Stimulated activated CD4-positive, alpha-beta T cell treated with anti-CD3 and anti-CD28 coated beads, Interleukin-2, amount 100 ng/mL, for 24 hours (primary cell): ENCODE measurements at places on chromosomes 7 and 10.
A peak's percentile ranks its signal among the peaks of the same experiment; 100 is the strongest.

DNA sequence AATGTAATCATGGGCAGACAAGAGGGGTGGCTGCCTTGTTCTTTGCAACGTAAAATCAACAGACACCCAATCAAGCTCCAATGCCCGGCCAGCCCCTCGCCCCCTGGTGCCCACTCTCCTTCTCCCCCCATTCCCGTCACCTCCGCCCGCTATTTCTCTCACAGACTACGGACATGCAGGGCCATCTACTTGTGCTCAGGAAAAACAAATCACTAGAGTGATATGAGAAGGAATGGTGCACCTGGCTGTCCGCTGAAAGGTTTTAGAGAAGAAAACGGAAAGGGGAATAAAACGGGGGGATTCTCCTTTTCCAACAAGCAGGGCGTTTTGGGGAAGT is 396 bp downstream of the GRM8 start:
- DNase-seq: no peak

- peak; percentile 29 for DNase-seq
Measured at GRCh38 chr7:142459551-142459963, 201.7 kb upstream of the PRSS58 start.

DNA sequence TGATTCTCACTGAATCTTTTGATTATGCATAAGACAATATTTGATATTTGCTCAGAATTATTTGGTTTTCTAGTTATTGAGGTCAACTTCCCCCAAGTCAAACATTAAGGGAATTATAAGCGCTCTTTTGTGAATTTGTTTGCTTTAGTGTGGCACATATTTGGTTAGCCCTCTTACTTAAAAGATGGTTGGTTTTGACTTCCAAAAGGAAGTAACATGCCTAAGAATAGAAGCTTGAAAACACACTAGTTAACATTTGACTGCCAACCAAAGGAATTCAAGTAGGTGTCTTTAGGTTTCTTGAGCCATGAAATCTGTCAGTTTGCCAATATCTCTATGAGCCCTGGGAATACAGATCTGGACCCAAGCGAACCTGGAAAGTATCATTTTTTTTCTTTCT is 24.9 kb downstream of the STEAP4 start:
- no peak for DNase-seq

DNA sequence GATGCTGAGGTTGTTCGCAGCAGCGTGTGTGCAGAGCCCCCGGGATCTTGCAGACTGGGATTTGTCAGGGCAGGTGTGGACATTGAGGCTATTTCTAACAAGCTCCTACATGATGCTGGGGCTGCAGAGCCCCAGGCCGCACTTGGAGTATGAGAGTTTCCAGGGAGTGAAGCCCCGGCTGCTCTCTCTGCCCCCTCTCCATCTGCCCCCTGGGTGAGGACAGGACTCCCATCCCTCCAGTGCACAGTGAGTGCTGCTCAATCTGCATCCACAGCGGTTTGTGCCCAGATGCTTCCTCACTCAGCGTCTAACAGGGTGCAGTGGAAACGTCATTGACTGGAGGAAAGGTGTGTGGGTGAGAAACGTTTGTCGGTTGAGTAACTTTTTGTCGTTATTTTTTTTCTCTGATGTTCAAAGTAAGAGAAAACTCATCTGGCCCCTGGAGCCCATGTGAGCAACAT is 25.3 kb downstream of the IL2RA start:
- peak; percentile 33 for DNase-seq

DNA sequence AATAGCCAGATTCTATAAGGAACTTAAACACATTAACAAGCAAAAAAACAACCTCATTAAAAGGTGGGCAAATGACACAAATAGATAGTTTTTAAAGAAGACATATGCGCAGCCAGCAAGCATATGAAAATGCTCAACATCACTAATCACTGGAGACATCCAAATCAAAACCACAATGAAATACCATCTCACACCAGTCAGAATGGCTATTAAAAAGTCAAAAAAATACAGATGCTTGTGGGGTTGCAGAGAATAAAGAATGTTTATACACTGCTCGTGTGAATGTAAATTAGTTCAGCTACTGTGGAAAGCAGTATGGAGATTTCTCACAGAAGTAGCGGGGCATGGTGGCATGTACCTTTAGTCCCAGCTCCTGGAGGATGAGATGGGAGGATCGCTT is 164.0 kb downstream of the CHRM2 start:
- no peak for DNase-seq

DNA sequence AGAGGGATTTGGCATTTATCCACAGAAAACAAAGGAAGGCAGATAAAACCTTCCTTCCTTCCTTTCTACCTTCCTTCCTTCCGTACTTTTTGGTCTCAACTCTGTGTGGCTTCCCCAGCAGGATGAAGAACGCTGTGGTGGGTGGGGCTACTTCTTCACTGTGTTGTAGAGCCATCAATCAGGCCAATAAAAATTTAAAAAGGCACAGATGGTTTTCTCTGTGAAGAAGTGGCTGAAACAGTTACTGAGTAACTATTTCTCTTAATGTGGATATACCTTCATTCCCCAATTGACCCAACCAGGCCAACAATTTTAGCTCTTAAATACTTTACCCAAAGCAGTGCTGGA is 75.8 kb downstream of the ZNF92 start:
- DNase-seq: no peak

DNA sequence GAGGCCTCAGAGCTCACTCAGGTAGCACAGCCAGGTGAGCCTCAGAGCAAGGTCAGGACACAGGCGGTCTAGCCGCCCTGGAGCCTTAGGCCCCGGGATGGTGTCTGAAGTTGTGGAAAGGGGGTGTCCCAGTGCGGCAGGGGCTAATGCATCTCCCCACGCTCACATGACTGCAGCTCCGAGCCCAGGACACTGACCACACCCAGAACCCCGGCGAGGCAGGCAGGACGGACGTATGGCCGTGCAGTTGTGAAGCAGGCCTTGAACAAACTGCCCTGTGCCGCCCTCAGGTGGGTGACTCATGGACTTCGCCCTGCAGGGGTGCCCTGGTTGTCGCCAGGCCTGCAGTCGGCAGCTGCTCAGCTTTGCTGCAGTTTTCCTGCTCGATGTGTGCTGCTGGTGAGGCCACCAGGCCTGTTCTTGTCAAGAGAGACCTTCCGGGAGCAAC is 5.0 kb upstream of the PRKAR1B start:
- DNase-seq: no peak

- peak; percentile 31 for DNase-seq
Measured at GRCh38 chr7:44748948-44749731, 493 bp downstream of the ZMIZ2 start.

- no peak for DNase-seq
Measured at GRCh38 chr10:61448841-61449600, 4.2 kb downstream of the TMEM26 start.

GRCh38 chr10:79020015-79020491 is 48.7 kb upstream of the ZMIZ1 start:
- DNase-seq: no peak

DNA sequence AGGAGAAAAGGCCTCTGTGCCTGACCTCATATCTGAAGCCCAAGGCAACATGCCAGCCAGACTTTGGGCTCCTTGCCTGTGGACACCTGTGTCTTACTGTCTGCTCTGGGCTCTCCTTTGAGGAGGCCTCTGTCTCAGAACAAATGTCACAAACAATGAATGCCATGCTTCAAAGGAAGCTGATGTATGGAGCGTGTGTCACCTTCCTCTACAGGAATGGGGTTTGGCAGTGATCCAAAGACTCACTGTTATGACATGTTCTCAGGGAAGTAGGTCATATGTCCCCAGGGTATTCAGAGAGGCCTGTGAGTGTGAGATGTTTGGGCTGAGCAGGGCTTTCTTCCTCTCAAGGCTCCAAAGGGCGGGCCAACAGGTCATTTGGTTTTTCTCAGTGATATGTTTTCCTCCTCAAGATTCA is 38.4 kb downstream of the PTPRE start:
- no peak for DNase-seq

GRCh38 chr7:128287556-128287955 is 46.5 kb downstream of the LEP start:
- DNase-seq: no peak

- DNase-seq: no peak
Measured at GRCh38 chr7:4030346-4030950, 651.6 kb upstream of the FOXK1 start.

GRCh38 chr10:91190388-91190870 is 30.0 kb upstream of the PCGF5 start:
- DNase-seq: no peak

DNA sequence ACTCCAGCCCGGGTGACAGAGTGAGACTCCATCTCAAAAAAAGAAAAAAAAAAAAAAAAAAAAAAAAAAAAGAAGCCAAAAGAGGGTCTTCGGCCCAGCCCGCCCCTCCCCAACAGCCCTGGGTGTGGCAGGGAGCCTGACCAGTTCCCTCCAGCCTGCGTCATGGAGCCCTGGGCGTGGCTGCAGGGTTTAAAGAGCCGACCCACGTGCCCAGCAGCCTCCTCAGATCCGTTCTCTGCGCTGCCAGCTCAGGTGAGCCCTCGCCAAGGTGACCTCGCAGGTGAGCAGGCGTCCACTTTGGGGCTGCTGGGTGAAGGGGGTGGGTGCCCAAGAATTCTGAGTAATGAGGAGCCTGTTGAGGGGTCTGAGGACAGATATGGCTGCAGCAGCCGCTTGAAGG is at the start of gene FXYD4:
Gene FXYD4 (plus strand): TSS at position 219 of the 400 bp plus-strand sequence. CDS start 2,111 bp downstream, outside the sequence.
- no peak for DNase-seq

- no peak for DNase-seq
Measured at GRCh38 chr10:60818134-60818770, 40.0 kb downstream of the CDK1 start.

GRCh38 chr10:108561649-108562048 is 1361.7 kb downstream of the XPNPEP1 start:
- no peak for DNase-seq

- DNase-seq: no peak
Measured at GRCh38 chr7:75966190-75966961, 28.0 kb downstream of the TMEM120A start.

DNA sequence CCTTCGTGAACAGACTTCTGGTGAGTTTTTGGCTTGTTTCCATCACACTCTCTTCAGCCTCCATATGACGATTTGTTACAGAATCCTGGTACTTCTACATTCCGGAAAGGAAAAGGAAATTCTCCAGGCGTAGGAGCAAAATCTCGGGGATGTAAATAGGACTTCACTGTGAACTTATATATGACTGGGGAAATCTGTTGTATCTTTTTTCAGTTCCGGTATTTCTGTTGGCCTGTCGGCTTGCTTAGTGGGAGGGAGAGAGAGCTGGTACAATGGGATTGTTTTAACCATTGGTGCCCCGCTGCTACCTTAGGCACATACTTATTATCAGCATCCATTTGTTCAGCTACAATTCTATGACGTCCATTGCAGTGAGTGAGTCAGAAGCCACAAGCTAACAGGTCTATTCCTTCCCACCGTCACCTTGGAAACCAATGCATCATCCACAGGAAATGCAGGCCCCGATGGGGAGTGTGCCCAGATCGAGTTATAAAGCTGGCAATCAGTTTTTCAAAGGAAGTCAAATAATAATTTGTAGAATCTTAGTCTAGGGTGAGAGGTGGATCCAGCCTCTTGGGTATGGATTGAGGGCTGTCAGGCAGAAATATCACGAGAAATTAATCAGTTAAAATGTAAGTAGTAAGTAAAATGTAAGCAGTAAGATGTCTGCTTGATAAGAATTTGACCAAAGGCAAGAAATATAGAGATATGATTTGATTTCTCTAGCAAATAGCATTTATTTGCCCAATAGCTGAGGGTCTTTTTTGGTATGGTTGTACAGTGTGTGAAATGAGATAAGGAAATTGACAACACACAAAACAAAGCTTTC is 92.0 kb upstream of the MKLN1 start:
- DNase-seq: peak; percentile 67

DNA sequence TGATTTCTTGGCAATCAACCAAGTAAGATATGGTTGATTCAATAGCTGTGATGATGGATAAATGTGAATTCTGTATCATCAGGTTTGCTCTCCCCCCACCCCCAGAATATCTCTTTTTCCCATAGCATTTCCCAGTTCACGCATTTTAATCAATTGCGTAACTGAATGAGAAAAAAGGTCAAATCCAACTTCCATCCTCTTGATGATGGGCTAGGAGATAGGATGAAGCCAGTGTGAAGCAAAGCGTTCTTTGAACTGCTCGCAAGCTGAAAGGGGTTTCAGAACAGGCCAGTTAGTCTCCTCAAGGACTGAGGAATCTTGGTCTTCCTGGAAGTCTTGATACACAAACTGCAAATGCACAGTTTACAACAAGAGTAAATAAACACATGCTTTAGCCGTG is 94.5 kb upstream of the ARMC3 start:
- DNase-seq: no peak

DNA sequence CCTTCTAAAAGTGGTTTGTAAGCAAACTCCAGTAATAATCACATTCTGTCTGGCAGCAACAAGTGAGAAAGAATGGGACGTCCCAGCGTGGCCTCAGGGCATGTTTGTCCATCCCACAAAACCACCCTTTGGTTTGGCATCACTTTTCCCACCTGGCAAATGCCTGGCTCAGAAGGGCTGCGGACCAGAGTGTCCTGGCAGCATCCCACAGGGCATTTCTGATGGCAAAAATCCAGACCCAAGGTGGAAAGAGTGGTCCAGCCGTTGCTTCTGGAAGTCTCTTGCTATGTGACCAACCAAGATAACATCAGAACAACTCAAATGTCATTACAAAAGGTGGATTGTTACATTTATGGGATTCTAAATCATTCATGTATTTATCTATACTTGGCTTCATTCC is 174.4 kb downstream of the CREB5 start:
- no peak for DNase-seq

DNA sequence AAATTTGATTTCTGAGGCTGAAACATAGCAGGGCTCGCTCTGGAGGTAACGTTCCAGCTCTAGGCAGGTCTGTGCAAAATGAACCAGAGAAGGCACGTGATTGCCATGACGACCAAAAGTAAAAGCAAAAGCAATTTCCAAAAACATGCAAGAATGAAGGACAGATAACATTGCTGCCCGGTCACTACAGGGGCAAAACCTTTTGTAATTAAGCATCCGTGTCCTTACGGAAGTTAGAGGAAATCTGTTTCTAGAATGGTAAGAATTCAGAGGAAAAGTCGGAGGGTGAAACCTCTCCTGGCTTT is 2.9 kb downstream of the KLF6 start:
- DNase-seq: no peak

GRCh38 chr7:69553190-69553589 is 45.1 kb upstream of the AUTS2 start:
- no peak for DNase-seq

DNA sequence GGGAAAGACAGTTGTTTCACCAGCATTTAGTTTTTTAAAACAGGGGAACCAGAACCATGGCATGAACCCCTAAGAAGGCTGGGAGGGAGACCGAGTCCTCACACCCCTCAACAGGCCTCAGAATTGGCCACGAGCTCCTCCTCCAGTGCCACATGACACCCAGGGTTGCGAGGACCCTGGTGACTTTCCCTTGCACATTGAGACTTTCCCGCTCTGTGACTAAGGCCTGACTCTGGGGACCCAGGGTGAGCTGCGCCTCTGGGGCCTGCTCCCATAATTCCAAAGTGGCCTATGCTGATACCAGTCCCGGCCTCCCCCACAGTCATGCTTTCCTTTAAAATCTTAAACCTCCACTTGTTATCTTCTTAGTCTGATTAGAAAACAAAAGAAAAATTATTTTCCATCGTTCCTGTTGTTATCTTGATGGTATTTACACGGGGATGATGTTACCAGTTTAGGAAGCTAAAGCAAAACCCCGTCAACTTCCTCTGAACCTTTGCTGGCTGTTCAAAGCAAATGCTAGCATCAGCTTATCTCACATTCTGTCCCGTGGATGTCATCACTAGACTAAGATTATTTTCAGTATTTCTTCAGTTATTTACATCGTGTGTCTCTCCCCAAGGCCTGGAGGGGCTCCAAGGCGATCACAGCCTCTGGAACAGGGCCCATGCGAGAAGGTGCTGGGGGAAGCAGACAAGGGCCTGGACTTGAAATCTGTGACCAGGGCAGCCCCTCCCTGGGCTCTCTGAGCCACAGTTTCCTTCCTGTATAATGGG is 42.1 kb downstream of the FAM53B start:
- DNase-seq: peak; percentile 62
